CD4-positive, alpha-beta T cell treated with Interferon gamma for 1 hour (primary cell): ENCODE measurements at places on chromosomes 6 and 20.

- DNase-seq, result no peak
Observed at GRCh38 chr20:47295921-47296426, 60.5 kb downstream of the ZMYND8 start.

DNA sequence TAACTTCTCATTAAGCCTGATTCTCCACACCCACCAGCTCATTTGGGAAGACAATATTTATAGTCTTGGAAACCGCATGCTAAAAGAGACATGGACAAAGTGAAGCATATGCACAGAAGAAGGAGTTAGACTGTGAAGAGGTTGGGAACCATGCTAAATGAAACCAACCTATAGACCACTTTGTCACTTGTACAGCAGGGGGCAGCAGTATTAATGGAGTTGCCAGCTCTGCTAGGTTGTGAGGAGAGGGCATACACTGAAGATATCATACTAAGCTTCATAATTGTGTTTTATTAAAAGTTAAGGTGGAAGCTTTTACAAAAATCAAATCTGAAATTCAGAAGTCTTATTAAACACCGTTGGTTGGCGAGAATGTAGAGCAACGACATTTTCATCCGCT is 38.3 kb upstream of the HMGCLL1 start:
- no peak for DNase-seq

GRCh38 chr6:74366634-74367033 is 670.6 kb downstream of the CD109 start:
- no peak for DNase-seq

GRCh38 chr6:74671558-74672025 is 534.3 kb downstream of the COL12A1 start:
- DNase-seq, result no peak

- DNase-seq, result no peak
Observed at GRCh38 chr6:139249395-139249794, 42.4 kb downstream of the TXLNB start.

DNA sequence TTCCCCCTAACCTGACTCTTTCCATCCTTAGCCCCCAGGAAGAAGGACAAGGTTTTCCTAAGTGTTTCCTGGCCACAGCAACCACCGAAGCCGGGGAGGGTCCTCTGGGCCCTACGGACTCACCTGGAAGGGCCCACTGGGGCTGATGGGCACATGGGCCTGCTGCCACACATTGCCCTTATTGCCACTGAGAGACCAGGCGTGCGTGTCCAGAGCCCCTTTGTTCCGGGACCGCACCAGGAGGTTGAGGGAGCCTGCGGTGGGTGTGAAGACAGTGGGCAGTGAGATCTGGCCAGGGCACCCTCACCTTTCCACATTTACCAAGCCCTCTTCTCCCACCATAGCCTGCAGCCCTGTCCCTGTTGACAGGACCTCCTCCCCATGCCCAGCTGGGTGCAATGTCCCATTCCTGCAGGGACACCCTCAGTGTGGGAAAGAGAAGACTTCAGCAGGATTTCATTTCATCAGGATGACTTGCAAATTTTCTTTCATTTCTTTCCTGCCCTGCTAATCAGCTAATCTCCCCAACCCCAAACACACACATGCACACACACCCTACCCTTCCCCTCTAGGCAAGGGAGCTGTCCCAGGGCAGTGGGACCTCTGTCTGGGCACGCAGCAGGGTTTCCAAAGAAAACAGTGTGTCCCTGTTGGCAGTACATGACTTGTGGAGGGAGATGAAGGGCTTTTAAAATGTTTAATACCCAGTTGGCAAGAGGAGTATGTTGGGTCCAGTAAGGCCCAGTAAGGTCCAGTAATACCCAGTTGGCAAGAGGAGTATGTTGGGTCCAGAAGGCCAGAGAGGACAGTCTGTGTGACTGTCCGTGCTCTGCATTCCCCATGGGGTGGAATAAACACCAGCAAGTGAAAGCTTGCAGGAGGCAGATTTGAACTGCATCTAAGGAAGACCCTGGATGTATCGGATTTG is 59.0 kb downstream of the MDGA1 start:
- no peak for DNase-seq

DNA sequence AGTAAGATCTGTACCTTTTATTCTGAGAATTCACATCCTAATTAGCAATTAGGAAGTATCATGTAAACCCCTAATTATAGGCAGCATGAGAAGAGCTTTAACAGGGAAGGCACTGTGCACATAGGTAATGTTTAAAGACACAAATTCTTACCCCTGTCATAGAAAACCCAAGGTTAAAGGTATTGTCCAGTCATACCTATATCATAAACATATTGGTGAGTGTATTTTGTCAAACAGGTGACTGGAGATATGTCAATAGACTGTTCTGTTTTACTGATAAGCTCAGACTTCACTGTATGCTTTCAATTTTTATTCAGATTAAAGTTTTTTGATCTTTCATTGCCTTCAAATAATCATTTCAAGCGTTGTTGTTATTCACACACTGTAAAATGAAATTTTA is 43.8 kb downstream of the LGSN start:
- DNase-seq, result no peak
